ENCODE measurements at places on chromosomes 13 and 19. TPM values are rescaled to one million over a fixed set of nuclear protein-coding genes. Genes with fewer than 3 reads are reported as not detected.

DIRAS1 gene
- 9.1 TPM for total RNA-seq

FFAR2 gene
- total RNA-seq, result not detected

FAM83E gene
- not detected for total RNA-seq

LGI4 gene
- total RNA-seq, result 0.26 TPM

WDR88 gene
- total RNA-seq, result not detected

KIR3DL1 gene
- total RNA-seq, result not detected

FCER2 gene
- total RNA-seq, result not detected

ZNF805 gene
- 9.2 TPM for total RNA-seq

NPAS1 gene
- total RNA-seq, result 1.7 TPM

DCLK1 gene
- total RNA-seq, result 44.3 TPM

ZBTB32 gene
- total RNA-seq, result not detected

SYNE4 gene
- total RNA-seq, result not detected

ZNF888 gene
- 0.68 TPM for total RNA-seq
